EH (cell line): ENCODE measurements at places on chromosomes 4 and X.
A peak's percentile ranks its signal among the peaks of the same experiment; 100 is the strongest.

DNA sequence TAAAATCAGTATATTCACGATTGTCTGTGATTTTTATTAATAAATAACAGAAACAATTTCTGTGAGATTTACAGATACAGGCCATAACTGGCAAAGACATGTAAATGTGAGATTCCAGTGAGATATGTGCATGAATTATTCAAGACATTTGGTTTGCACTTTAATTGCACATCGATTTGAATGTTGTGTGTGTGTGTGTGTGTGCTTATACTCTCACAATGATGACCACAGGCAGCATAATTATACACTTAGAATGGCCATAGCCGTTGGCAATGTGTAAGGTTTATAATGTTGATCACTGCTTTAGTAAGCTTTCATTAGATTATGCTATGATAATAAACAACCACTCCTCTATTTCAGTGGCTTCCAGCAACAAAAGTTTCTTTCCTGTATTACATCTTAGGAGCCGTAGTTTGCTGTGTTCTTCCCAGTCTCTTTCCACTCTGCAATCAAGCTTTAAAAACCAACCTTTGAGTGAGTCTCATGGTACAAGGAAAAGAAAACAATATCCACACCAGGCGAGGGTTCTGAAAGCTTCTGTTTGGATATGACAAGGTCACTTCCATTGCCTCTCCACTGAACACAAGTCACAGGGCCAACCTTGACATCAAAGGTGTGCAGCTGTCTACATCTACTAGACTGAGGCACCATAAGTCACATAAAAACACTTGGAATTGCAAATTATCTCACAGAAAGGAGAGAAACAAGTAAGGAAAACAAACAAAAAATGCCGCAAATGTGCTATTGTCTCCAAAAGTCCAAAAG is 897.7 kb downstream of the RAB28 start:
- DNase-seq, result no peak

DNA sequence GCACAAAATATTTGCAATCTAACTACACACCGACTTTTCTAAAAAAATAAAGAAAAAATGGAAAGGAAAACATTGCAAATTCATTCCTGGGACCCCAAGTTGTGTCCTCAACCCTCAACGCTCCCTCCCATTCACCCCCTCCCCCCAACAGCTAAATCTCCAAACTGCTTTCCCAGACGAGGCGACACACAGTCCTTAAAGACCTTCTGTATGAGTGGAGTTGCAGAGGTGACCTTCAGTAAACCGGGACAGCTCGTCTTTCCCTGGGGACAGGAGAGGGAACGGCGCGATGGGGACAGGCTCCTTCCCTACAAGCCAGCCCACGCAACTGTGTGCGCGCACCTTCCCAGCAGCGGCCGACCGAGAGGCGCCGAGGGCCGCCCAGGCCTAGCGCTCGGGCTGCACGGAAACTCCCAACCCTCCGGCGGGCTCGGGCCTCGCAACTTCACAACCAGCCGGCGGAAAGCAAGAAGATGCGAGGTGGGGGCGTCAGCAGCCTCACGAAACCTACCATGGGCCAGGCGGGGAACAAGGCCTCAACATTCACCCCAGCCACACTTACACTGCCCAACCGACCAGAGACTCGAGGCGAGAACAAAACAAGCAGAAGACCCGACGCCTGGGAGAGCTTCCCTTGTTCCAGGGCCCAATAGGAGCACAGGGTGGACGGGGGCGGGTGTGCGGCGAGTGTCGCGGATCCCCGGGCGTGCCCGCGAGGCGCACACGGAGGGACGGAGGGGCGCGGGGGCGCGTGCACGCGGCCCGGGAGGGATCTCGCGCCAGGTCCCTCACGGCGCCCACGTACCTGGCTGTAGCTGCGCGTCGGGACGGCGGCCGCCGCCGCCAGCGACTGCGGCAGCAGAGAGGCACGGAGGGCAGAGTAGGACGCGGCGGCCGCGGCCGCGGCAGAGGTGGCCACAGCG is 763 bp downstream of the GRSF1 start:
- peak; percentile 70 for DNase-seq

GRCh38 chrX:47562615-47563243 is 1.7 kb downstream of the ARAF start:
- peak; percentile 44 for DNase-seq

GRCh38 chr4:141543706-141544105 is 92.7 kb upstream of the IL15 start:
- no peak for DNase-seq

DNA sequence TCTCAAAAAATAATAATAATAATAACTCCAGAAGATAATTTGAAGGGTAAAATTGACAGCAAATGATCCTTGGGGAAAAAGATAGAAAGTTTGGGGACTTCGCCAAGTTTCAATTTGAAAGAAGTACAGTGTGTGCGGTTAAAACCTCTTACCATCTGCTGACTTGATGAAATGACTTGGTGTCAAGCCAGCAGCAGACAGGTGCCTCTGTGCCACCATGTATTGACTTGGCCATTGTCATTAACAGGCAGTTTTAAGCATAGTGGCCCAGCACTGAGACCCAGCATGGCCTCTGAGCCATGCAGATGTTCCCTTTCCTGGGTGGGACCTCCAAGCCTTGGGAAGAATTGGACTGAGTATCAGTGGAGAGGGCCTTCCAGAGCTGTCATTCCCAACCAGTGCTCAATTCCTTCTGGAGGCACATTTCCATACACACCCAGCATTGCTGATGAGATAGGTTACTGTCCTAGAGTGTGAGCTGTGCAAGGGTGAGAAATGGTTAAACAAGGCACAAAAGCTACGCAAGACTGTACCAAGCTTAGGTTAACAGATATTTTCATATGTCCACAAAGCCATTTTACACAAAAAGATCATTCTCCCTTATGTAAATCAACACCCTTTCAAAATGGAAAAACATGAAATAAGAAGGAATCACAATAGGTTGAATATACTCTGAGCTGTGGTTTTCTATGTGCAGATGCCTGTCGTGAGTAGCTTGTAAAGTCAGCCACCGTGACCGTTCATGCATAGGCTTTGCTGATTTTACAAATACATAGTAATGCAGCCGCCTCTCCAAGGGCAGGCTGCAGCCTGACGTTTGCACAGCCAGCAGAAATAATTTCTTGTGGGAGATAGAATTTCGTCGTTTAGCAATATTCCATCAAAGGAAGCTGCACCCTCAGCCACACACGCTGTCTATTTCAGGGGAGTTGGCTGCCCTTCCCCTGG is 59.4 kb upstream of the FBXW7 start:
- no peak for DNase-seq

DNA sequence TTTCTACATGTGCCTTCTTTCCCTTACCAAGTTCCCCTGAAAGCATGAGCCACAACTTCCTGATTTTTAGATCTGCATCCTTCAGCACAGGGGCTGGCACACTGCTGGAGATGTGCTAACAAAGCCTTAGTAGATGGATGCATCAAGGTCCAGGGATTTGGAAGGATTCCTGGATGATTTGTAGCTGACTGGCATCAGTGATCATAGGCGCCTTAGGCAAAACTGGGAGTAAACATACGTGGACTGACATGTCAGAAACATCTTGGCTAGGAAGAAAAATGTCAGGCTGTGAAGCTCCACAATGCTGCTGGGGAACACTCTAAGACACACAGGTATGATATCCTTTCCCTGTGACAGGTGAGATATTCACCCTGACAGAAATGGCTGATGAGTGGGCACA is 156.4 kb downstream of the AMELX start:
- DNase-seq, result no peak

GRCh38 chr4:61921920-61922319 is 721.8 kb downstream of the ADGRL3 start:
- no peak for DNase-seq

DNA sequence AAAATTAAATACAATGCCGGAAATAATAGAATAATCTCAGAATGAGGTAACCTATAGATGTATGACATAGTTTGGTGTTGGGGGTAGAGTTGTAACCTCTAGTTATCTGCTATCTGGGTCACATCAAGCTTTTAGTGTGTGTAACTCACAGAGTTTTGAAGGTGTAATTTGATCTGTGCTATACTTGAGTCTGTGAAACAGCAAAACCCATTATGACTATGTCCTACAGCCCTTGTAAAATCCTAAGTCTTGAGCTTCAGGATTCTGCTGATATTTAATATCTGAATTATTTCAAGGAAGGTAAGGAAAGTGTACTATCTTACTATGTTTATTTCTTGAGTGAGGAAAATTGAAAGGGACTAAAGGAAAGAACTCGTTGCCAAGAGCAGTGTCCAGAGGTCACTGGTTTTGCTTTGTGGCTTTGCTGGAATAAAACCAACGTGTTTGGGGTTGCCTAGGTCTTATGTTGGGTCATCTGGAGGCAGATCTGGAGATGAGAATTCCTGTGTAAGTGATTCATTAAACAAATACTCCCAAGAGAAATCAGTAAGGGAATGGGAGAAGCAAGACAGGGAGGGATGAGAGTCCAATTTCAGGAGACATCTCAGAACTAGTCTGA is 107.8 kb upstream of the CBLL2 start:
- peak; percentile 82 for DNase-seq

GRCh38 chrX:39886282-39886681 is 211.5 kb downstream of the BCOR start:
- DNase-seq, result no peak

DNA sequence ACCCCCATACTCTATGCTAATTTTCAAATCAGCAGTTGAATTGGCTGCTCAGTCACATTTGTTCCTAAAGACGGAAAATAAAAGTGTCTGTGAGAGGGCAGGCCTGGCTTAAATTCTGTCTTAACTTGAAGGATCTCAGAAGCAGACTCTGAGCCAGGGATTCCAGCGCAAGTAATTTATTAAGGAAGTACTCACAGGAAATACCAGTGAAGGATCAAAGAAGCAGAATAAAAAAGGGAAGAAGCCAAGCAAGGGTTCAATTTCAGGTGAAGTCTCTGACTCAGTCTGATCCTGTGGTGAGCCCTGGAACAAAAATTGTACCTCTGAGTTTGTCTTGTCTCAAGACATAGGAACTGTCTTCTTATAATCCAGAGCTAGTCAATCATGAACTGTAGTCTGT is 52.2 kb downstream of the IL1RAPL1 start:
- DNase-seq, result no peak

DNA sequence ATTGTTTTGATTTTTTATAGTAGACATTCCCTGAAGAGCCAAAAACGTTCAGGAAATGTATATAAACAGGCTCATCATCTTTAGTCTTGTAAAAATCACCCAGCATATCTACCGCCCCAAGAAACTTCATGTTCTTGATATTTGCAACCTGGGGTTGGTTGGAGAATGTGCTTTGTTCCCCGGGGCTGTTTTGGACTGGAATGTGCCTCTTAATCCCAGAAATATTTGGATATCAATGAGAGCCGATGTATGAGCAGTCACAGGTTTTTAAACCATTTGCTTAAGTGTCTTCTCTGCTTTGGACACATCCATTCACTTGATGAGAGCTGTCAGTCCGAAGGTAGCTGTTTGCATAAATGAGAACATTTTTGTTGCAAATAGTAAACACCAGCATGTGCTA is 449.7 kb downstream of the PCDH7 start:
- no peak for DNase-seq

DNA sequence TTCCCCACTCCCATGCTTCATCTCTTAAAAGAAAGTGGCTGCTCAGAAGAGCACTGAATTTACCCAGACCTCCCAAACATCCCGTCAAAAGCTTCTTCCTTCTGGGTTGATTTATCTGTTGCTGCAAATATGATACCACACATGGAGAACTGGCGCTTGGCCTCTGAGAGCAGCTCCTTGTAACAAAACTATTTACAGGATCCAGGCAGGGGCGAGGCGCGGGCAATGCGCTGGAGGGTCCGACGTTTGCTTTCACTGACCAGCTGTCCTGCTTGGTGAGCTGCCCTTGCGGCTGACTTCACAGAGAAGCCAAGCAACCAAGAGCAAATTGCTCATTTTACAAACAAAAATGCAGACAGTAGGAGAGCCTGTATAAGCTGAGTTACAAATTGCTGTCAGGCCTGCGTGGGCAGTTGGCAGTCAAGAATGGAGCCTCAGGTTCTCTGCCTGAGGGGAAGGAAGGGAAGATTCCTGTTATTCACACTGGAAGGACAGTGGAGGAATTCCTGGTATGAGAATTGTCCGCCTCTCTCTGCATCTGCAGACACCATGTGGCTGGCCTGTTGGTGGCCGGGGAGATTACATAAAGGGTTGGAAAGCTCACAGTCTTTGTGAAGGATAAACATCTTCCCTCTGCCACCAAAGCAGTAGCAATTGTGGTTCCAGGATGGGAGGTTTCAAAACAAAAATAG is 192.2 kb upstream of the LEF1 start:
- peak; percentile 93 for DNase-seq
